ENCODE measurements at places on chromosomes 1 and 21.

GRCh38 chr1:229905031-229905545 is 161.9 kb upstream of the GALNT2 start:
- no peak for DNase-seq

GRCh38 chr1:244176201-244176600 is 125.1 kb downstream of the ZBTB18 start:
- no peak for DNase-seq

- no peak for DNase-seq
These were observed 87.4 kb upstream of the NGF start for GRCh38 chr1:115425442-115425841.

DNA sequence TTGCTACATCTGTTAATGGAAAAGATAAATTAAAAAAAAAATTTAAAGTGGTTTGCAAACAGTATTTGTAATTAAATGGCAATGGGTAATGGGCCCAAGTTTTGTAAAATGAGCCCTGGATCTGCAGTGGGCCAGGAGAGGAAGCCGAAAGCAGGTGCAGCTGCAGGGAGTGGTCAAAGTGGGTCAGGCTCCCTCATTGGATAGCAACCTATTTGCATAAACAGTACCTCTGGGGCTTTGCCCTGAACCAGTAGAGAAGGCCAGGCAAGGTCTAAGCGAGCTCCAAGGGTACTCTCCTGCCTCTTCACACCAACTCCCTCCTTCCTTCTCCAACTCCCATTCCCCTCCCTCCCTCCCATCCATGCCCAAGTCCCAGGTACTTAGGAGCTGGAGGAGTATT is 138.9 kb downstream of the HMGB4 start:
- DNase-seq = no peak

DNA sequence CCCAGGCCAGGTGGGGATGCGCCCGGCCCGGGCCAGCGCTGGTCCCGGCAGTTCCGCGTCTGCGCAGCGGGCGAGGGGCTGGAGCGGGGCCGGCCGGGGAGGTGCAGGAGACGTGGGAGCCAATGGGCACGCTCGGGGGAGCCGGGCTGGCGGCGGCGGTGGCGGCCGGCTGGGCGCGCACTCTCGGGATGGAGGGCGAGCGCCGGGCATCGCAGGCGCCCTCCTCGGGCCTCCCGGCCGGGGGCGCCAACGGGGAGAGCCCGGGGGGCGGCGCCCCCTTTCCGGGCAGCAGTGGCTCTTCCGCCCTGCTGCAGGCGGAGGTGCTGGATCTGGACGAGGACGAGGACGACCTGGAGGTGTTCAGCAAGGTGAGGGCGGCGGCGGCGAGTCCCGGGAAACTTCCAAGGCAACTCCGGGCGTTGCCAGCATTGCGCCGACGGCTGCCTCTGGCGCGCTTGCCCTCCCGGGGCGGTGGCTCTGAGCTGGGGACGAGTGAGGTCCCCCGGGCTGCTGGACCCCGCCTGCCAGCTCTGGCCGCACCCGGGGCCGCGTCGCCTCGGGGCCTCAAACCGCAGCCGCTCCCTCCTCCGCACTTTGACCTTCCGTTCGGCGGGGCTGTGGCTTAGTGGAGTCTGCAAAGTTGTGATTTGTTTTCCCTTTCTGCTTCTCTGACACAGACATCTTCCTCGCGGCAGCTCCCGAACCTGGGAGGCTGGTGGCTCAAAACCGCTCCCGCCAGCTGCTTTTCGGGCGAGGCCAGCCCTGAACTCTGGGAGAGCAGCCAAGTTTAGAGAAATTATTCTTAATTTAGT is at the start of gene SNX7:
Gene SNX7, plus strand, starts transcription at position 178 of the 812 bp plus-strand sequence. Its CDS starts 11 bp downstream, at position 189.
- DNase-seq = no peak

GRCh38 chr1:46682064-46682463 is 10.4 kb downstream of the TEX38 start:
- no peak for DNase-seq

DNA sequence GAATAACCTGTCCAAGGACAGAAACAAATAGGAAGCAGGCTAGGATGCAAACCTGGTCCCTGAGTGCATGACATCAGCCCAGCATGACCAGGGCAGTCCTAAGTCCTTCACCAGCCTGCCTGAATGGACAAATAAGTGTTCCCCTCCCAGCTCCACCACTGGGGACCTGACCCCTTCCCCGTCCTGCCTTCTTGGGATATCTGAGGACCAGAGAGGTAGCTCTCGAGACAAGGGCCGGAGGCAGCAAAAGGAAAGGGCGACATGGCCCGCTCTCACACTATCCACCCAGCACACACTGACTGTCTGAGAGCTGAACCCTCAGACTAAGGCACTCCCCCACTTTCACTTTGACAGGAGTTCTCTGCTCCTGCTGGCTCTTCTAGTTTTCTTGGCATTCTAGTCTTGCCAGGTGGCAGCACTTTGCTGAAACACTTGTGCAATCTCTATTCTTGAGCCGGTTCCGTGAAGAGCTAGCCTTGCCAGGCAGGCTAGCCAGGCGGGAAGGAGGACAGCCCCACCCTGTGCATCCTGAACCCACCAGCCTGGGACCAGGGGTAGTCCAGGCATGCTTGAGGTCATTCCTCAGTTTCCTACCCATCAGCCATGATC is 251.1 kb upstream of the RAB4A start:
- no peak for DNase-seq

DNA sequence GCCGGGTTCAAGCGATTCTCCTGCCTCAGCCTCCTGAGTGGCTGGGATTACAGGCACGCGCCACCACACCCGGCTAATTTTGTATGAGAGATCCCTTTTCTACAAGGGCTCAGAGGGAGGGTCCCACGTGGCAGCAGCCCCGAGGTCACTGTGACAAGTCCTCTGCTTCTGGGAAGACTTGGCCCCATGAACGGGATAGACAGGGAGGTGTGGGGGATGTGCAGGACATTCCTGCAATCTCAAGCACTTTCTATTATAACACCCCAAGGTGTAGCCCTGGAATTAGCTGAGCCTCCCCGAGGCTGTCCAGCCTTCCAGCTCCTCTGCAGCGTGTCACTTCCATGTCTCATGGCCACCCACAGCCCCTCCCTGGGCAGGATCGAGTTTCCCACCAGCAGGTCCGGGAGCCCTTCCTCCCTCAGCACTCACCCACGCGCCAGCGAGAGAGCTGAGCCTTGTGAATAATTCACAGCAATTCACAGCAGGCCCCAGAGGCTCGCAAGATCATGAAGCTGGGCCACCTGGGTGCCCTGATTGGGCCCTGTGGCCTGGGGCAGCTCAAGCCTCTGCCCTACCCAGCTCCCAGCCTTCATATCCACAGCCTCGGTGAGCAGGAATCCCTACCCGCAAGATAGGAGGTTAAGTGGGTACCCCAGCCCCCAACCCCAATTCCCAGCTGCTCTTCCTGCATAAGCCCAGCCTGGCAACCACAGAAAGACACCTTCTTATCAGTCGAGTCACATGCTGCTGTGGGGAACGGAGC is 22.8 kb upstream of the RNU1-4 start:
- DNase-seq = no peak

DNA sequence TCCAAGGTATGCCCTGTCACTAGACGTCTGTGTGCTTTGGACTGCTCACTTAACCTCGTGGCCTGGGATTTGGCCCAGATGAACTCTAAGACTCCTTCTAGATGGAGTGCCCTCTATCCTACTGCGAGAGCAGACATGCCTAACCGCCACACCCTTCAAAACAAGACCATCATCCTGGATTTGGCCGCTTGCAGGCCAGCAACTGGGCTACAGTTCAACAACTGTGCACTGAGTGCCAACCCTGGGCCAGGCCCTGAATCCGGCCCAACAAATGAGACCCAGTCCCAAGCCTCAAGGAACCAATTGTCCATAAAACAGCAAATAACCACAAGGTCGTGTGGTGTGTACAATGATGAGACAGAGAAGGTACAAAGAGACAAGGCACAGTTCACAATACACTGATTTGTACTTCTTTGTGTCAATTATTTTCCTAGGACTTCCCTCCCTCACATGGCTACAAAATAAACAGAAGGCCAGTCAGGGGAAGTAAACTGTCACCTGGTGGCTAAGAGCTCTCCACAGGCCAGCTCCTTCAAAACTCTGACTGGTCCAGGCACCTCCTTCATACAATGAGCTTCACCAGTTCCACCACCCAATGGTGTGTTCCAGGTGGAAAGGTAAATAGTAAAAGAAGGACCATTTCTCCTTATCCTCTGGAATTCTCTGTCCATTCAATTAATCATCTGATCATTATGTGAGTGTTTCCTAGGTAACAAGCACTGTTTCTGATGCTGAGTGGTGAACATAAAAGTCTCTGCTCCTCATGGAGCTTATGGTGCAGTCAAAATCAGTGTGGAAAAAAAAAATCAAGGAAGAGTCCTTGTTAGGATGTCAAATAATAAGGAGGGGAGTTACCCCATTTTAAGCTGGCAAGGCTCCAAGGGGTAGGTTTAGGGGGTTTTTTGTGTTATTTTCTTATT is 60.4 kb downstream of the CAPZB start:
- no peak for DNase-seq

GRCh38 chr21:31268090-31268489 is 76.0 kb downstream of the TIAM1 start:
- DNase-seq = no peak

- DNase-seq = no peak
These were observed 8.7 kb downstream of the ZC3H12A start for GRCh38 chr1:37482796-37483744.

DNA sequence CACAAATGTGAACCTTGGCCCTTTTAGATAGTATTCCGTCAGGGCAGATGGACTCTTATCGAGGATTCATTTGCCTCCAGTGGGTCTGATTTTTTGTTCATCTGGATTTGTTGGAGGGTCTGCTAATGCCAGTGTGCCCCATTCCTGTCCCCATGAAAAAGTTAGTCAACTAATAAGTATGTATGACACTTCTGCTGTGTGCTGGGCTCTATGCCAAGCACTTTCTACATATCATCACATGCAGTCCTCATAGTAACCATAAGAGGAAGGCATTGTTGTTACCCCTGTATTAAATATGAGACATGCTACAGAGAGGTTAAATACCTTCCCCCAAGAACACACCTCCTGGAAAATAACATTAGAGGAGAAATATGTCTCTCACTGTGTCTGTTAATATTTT is 46.6 kb upstream of the MAB21L3 start:
- DNase-seq = no peak

- DNase-seq = no peak
These were observed 42.1 kb downstream of the KIF1B start for GRCh38 chr1:10252508-10252907.

DNA sequence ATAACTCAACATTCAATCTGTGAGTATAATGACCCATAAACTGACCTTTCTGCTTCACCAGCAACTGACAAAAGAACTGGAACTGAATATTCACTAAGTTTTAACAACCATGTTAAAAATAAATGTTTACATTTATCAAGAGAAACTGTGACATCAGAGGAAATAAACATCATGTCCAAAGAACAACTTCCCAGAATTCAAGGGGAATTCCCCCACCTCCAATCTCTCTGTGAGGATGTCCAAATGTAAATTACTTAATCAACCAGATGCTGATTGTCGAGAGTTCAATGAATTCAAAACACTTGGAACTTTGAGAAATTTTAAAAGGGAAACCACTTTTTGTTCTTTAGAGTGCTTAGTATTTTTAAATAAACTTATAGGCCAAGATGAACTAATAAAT is 365.6 kb upstream of the ADGRL2 start:
- no peak for DNase-seq

GRCh38 chr1:61293197-61293596 is 210.8 kb downstream of the NFIA start:
- no peak for DNase-seq

DNA sequence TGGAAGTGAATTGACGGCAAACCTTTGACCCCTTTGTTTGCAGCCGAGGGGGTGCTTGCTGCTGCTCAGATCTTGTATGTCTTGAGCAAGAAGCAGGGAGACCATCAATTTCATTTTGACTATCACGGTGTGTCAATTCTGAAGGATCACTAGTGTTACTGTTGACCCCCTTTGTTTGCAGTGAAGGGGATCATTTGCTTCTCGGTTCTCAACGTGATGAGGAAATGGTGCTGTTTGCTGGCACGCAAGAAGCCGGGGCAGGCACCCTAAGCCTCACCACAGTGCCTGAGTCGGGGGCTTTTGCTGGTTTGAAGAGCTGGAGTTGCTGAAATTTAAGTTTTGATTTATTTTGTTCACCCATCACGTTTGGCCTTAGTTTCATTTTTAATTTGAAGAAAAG is 7.5 kb downstream of the RBM15 start:
- DNase-seq = no peak

GRCh38 chr1:182601416-182601786 is 2.8 kb downstream of the RGS16 start:
- DNase-seq = peak; percentile 62

DNA sequence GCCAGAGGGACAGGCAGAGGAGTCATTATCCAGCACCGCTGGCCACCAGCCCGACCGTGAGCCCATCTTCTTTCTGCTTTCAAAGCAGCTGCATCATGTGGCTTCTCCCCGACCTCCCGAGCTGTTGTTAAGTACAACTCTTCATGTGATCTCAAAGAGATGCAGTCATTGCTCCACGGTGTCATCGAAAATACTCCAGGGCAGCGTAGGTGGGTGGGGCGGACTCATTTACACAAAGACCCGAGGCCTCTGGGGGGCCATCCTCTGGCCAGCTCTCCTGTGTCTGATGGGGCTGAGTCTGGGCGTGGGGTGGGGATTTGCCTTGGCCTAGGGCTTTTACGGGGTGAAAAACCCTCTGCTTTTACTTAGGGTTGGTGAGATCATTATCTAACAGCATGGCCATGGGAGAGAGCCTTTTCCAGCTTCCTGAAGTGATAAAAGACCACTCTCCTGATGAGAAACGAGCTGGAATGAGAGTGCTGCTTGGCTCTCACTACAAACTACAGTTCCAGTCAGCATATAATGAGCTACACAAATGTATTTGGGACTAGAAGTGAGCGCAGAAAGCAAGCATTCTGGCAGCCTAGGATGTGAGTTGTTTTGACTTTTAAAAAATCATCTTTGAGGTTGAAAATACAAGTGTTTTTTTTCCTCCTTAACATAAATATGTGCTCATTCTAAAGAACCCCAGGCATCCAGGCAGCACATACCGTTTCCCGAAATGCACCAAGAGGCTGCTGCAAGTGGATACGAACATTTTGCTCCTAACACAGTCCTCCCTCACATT is 165.0 kb downstream of the RHOU start:
- no peak for DNase-seq

DNA sequence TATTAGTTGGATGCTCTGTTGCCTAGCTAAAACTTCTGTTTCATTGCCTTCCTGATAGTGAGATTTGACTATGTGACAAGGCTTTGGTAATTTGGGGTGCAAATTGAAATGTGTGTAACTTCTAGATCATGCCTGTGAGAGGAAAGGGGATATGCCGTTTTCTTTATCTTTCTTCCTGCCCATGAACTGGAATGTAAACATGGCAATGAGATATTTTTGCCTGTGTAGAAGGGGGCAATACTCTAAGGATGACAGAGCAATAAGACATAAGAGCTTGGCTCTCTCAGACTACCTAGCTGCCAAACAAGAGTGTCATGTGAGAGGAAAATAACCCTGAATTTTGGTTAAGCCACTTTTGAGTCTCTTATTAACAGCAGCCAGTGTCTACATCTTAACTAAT is 49.7 kb downstream of the RAP1A start:
- no peak for DNase-seq

Measured in stimulated activated CD4-positive, alpha-beta T cell treated with anti-CD3 and anti-CD28 coated beads, Interleukin-1b, Interleukin-23, amount 100 ng/mL, for 48 hours (primary cell).